ENCODE measurements at places on chromosomes 6 and 20.

GRCh38 chr6:6131492-6132109, 124.9 kb upstream of the NRN1 start:
- peak; percentile 9 for DNase-seq

DNA sequence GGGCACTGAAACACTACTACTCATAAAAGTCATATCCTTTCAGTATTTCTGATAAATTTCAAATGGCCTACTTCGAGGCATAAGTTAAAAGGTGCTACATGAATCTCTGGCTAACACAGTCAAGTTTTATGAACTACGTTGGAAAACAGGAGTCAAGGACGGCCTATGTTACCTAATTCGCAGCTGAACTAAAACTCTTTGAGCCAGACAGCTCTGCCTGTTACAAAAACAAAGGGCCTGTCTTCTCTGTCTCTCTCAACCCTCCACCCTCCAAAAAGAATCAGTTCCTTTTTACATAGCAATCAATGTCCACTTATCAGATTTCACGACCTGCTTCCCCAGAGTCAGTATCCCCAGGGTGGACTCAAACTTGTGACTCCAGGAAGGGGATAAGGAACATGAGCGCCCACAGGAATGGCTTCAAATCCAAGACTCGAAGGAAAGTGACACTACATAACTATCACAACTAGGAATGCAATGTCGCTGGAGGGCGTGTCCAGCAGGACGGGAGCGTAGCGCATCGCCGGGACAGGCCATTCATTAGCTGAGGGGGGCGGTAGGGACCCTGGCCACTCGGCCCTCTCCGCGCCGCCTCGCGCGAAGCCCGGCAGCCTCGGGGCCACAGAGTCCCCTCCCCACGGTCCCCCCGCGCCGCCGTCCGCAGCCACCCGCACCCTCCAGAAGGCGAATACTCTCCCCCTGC, 591 bp downstream of the IBTK start:
- DNase-seq = peak; percentile 78

DNA sequence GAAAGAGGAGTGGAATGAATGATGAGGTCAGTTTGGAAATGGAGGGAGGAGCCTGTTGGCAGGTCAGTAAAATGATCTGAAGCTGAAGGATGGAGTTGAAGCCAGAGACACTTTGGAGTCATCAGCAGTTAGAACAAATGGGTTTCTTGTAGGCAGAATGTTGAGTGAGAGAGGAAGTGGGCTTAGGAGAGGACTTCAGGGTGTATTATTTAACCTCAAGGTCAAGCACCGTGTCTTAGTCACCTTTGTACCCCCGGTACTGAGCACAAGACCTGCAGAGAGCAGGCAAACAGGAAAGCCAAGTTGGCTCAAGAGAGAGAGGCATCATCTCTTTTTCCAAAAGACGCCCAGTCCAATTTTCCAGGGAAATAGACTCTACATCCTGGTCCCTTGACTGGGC, 23.3 kb downstream of the C20orf173 start:
- DNase-seq = no peak

DNA sequence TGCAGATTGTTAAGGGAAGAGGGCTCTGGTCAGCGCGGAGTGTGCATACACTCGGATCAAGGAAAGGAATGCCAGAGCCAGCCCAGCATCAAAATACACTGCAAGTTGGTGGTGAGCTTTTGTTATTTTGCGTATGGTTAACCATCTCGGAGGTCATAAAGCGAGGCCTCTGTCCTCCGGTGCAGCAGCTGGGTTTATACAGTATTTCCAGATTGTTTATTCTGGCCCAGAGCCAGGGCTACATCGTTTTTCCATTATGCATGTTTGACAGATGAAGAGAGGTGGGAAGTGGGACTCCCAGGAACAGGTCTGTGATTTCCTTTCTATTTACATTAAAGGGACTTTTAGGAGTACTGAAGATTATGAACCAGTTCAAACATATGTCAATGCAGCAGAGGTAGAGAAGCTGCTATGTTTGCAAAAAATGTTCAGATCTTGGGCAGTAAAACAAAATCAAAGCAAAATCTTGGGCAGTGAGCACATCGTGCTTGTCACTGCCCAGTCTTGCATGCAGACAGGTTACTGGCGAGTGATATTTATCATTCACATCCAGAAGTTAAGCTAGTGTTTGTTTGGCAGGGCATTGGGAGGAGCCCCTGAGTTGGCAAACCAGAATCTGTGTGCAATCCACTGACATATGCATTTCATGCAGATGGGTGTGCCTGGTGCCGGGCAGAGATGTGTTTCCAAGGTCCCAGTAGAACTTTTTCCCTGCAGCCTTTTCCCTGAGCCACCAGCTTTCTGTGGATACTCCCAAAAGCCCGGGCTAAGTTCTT, 256.3 kb upstream of the TAB2 start:
- peak; percentile 55 for DNase-seq

DNA sequence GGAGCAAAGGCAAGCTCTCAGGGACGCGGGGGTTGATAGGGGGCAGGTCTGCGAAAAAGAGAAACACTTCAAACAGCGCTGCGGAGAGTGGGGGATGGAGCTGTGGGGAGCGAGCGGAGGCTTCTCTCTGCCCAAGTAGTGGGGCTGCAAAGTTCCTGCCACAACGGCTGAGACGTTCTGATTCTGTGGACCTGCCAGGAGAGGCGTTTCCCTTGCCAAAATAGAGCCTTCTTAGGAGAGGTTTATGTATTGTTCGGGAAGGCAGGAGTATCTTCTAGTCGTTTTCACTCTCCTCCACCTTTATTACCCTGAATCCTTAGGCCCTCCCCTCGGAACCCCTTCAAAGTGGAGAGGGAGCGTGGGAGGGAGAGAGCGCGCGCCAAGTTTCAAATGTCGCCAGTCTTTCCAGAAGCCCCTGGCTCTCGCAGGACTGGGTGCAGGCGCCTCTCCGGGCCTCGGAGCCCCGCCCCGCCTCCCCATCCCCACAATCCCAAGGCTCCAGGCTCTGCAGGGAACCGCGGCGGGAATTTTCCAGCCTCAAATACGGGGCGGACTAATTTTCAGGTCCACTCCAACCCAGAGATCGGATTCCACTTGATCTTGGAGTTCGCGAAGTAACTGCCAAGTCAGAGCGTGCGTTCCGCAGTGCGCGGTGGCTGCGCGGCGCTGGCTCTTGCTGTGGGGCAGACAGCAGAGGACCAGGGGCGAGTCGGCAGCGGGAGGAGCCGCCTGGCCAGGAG, 10.0 kb upstream of the POU3F2 start:
- no peak for DNase-seq

DNA sequence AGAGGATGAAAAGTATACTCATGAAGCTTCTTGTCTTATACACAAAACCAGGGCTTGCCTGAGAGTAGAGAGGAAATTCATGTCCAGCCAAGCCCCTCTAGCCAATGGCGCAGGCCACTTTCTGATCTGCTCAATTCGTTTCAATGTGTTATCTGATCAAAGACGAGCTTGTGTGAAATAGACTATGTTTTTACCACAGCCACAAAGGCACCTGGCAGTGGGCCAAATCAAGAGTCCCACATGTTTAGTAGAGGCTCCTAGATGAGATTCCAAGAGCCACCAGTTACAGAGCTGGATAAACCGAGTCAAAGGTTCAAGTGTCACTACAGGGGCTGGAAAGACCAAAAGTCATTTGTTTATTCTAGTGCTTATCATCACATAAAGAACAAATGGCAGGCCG, 34.9 kb downstream of the GPLD1 start:
- no peak for DNase-seq

- DNase-seq = peak; percentile 87
Observed at GRCh38 chr6:127457456-127458064, 1.6 kb downstream of the KIAA0408 start.

DNA sequence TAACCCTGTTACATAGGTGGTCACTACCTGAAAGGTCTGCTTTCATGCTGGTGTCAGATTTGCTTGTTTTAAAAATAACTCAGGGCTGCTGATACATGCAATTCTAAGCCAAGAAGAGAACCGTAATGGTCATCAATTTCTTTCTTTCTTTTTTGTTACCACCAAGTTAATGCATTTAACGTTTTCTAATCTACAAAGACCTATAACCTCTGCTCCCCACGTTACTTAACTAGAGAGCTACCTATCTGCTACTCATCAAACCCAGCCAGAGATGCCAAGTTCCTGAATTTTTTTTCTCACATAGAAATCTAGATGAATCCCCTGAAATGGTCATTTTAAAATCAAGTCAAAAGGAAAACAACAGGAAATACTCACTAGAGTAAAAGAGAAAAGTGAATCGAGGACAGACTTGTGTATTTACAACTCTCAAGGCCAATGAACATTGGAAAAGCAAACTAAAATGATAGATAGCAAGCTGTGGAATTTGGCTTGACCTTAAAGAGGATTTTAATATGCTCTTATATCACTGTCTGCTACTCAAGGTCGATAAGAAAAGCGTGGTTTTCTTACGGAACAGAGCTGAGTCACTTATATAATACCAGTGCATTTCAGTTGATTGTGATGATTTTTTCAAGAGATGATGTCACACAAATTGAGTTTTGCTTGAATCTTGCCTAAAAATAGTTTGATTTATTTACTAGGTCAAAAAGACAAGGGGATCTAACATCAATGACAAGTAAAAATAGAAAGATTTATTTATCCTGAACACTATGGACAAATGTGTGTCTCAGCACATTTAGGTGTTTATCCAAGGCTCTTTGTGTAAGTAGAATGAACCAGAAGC, 67.9 kb downstream of the SGK1 start:
- peak; percentile 27 for DNase-seq

GRCh38 chr20:37330316-37330715, 15.6 kb upstream of the SRC start:
- no peak for DNase-seq

DNA sequence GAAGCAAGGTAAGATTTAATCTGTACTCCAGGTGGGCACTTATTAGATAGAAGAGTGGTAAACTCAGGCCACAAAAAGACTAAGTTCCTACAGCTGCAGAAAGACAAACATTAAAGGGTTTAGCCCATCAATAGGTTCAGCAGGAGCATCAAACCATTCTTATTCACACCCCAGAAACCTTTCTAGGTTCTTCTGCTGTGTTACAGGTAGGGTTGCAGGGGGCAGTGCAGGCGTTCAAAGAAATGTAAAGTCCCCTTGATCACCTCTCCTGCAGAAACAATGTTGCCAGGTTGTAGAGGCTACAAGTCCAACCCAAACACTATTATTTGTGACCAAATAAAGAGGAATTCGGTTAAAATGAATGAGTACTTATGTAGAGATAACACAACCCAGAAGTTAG, 31.8 kb downstream of the PHACTR1 start:
- DNase-seq = no peak

DNA sequence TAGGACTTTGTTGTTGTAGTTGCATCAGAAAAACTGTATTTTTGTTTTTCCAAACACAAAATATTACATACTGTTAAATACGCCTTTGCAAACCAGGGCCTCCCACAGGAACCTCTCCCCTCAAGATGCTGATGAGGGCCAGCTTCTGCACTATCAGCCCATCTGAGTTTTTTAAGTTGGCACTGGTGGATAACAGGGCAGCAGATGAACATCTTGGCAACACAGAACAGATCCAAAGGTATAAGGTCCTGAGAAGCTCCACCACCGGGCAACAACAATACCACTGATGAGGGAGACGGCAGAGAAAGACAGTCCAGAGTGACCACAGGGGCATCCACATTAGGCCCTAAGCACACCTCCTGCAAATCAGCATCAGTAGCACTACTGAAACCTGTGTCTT, 177.7 kb downstream of the DLL1 start:
- no peak for DNase-seq

- peak; percentile 44 for DNase-seq
Observed at GRCh38 chr6:332671-333070, 40.4 kb downstream of the DUSP22 start.

DNA sequence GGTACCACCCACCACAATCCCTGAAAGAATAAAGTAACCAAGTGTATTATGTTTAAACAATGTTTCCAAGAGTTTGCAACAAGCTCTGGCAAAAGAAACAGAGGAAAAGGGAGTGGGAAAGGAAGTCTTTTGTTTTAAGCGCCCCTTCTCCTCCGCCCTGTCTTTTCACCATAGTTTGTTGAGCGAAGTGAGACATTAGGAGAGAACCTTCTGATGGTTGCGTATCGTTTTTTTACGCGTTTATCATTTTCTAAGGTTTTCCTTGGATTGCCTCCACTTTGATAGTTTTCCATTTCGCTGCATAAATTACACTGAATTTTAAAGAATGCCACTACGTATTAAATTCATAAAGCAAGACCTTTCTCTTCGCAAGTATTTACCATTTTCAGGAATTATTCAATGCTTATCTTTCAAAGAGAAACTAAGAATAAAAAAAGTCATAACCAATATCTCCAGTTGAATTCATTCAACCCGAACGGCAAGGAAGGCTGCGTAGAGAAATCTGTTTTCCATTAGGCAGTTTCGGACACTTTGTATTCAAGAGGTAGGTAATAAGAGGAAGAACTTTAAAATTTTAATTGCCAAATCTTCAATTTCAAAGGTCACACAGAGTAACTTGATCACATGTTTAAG, 920 bp upstream of the EPHA7 start:
- DNase-seq = no peak

DNA sequence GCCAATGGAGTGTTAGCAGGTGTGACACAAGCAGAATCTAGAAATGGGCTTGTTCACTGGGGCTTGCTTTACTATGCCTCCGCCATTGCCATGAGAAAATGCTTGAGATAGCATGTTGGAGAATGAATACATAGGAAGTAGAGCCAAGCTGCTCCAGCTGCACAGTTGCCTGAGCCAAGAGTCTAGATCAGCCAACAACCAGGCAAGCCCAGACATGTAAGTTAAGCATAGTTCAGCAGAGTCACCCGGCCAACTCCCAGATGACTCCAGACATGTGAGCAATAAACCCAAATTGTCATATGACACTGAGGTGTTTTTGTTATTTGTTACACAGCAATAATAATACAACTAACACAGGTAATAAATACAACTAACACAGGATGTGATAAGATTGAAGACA, 167.9 kb downstream of the HAO1 start:
- peak; percentile 13 for DNase-seq

- peak; percentile 92 for DNase-seq
Observed at GRCh38 chr20:41476013-41476441, 109.4 kb upstream of the EMILIN3 start.

DNA sequence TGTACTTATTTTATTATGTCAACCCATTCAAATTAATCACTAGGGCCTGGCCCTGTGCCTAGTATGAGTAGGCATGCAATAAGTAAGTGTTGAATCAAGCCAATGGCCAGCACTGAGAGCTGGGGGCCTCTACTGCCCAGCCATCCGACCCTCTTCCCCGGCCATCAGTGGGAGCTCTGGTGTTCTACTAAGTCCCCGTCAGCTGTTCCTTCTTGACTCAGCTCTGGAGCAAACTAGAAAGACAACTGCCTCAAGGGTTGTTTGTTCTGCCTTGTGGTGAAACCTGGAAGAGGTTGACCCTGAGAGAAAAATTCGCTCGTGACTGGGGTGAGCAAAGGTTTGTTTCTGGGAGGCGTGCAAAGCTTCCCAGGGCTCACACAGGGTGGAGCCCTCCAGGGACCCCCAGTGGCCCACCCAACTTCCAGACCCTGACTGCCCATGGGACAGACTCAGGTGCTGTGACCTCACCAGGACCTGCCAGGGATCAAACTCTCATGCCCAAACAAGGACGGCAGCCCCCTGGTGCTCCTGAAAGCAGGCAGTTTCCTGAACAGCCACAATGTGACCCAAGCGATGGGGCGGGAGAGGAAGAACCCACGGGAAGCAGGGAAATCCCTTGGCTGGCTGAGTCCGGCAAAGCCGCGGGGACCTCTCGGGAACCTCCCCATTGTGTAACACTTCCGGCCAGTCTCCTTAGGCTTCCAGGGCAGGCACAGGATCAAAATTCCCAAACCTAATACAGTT, 50.4 kb downstream of the BANF2 start:
- no peak for DNase-seq
